ENCODE measurements at places on chromosomes 3 and 15.

DNA sequence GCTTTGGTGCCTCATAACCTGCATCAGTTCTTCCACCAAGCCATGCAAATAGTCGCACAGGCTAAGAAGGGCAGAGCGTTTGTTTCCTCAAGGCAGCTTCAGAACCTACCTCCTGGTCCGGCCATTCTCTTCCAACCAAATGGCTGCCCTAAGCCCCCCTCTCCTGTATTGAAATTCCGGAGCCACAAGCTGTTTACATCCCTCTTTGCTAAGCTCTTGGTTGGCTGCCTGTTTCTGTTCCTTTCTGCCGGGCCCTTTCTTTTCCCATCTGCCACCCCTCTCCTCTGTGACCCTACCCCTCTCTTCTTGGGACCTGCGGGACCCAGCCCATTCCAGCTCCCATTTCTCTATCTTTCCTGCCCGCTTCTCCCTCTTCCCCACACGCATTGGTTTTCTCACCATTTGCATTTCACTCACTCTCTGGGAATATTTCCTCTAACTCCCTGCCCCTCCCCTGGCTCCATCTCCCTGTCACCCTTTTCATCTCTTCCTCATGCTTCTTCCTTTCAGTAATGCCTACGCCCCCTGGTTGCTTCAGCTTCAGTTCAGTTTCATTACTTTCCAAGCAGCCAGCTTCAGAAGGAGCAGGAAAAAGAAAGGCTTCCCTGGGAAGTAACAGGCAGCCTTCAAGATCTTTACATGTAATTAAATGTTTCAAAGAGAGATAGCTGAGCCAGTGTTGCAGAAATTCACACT lies 113.5 kb downstream of the RAB11A start:
- DNase-seq = no peak

DNA sequence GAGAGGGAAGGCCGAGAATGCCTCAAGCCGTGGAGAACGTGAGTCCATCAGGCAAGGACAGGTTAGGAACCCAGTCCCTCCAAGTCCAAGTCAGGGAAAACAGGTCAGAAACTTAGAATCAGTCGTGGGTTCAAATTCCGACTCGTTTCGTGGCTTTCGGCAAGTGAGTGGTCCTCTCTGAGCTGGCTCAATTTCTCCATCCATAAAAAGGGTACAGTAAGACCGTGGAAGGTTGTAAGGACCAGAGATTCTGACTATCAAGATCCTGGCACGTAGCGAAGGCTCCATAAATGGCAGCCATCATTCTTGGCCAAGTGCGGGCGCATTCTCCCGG lies 604 bp upstream of the MED12L start:
- no peak for DNase-seq

DNA sequence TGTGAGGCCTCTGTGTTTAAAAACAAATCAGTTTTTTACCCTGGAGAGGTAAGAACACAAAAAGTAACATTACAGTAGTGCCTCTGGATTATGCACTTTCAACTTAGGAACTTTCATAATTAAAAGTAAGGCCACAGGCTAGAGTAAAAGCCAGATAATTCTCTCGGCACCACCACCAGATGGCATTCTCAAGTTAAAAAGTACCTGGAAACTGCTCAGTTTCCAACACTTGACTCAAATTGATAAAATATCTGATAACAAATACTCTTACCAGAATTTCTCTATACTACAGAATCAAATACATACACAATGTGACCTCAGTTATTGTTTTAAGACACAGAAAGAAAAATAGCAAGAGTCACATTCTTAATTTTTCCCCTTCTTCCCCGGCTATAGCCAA lies 19.9 kb downstream of the SPICE1 start:
- DNase-seq = peak; percentile 48

GRCh38 chr3:108830991-108831614 lies 8.5 kb downstream of the TRAT1 start:
- DNase-seq = no peak

GRCh38 chr3:126837773-126838172 lies 133.7 kb downstream of the CHCHD6 start:
- DNase-seq = no peak

DNA sequence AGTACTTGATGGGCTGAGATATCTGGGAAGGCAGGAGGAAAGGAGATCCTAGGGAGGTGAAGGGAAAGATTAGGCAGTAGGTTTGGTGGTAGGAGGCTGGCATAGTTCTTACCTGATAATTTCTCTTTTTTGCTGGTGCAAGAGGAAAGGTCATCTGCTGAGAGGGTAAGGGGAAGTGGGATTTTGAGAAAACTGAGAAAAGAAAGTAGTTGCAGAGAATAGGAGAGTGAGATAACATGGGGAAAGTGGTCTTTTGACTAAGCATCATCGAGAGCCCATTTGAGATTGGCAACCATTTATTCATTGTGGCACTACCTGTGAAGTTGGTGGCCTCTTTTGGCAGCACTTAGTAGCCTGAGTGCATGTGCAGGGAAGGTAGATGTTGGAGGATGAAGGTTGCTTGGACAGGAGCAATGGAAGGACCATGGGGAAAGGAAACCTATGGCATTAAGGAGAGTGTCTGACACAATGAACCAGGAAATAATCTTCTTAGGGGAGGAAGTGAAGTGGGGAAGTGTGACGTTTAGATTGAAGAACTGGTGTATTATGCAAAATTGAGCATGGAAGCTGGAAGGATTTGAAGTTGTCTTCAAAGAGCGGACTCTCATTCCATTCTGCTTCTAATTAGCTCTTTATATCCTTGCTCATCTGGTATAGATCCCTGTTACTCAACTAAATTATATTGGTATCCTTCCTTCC lies 21.9 kb upstream of the USP13 start:
- DNase-seq = no peak

DNA sequence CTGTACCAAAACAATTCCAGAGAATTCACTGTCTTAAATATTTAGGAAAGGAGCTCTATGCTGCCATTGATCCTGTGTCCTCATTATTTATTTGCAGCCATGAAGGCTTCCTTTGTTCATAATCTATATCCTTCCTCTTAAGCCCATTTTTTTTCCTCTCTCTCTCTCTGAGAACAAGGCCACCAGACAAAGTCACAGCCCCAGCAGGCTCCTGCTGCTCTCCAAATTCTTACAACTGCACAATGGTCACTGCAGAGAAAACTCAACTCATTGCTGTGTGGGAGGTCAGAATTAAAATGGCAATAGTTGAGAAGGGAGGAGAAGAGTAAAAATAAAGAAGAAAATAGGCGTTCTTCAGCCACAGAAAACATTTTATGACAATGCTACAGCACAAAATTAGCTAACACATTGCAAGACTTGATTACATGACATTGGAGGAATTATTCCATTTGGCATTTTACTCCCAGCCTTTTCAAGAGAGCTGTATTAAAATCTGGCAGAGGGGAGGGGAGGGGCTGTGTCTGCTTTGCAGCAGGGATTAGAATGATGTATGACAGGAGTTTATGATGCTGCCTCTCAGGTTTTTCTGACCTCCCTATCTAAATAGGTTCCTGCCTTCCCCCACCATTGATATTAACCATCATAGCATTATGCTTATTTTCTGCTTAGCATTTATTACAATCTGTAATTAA lies 399.7 kb upstream of the THBS1 start:
- peak; percentile 33 for DNase-seq

DNA sequence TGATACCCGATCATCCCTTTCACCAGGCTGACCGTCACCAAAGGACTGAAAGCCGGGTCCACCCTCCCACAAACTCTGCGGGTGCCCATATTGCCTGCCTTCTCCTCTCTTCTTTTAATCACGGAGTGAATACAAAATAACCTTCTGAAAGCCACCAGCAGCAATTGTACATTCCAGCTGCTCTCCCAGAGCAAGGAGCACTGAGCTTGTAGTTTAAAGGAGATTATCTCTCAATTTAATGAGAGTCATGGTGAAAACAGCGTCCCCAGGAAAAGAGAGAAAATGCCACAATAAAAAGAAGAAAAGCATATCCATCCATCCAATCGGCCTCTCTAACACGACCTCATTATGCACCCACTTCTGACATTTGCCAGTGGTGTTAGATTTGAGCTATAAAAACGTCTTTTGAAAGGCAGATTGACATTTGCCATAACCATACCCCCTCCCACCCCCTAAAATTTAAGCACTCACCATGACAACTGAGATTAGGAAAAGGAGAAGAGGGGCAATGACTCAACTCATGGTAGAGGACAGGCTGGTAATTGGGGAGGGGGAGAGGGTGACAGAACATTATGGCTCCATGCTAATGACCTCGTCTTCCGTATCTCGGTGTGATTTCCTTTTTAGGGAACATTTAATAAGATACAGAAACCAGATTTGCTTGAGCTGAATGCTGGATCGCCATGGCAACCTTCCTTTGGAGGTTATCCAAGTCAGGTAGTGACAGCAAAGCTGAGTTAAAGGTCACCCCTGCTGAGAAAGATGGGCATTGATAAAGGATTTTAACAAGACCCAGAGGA lies 106.2 kb downstream of the ST8SIA2 start:
- no peak for DNase-seq

All from cardiac fibroblast (primary cell).